ENCODE measurements at places on chromosomes 2 and 18.

- no peak for DNase-seq
These were observed 42.7 kb downstream of the RAB31 start for GRCh38 chr18:9750606-9751304.

- no peak for DNase-seq
These were observed 110.0 kb downstream of the TANC1 start for GRCh38 chr2:159078443-159078842.

DNA sequence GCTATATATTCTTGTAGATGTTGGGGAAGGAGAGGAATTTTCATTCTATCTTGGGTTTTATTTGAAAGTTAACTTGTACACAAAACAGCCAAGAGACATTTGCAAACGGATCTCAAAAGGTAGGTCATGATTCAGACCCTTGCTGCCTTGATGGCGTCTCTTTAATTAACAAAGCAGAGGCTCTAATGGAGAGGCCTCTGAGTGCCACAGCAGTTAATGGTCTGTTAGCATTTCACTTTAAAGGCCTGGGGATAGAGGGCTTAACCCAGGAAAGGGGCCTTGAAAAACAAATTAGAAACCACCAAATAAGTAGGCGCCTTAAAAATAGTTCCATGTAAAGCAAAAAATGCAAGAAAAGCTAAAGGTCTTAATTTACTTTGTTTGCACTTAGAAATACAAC is 836.9 kb upstream of the CELF4 start:
- no peak for DNase-seq

GRCh38 chr2:200310545-200310971 is 4.1 kb downstream of the SPATS2L start:
- no peak for DNase-seq

- DNase-seq: no peak
These were observed 15.8 kb downstream of the PKDCC start for GRCh38 chr2:42063431-42064171.

DNA sequence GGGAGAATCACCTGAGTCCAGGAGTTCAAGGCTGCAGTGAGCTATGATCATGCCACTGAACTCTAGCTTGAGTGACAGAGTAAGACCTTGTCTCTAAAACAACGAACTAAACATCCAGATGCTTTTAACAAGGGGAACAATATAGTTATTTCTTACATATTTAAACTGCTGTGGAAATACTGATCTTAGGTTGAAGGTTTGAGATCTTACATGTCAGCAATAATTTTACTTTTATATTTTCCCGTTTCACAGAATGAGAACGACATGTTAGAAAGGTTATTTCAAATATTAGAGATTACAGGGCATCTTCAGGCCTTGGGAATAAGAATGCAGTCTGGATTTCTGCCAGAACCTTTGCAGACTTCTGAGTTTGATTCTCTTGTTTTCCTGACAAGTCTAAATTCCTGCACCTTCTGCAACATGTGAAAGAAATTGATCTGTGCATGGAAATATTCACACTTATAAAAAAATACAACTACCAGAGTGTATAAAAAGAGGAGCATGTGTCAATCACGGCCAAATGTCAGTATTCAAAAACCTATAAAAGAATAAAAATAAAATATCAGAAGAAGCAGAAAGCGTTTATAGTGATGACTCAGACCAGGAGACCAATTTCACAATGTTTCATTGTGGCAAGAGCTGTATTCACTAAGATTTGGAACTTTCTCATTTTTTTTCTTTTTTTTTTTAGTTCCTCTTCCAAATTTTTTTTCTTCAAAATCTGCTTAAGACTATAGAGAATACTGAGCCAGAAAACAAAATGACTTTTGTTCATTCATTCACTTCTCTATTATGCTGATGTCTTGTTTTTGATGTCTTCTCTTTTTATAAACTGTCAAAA is 29.6 kb downstream of the COLEC12 start:
- DNase-seq: peak; percentile 28

- DNase-seq: no peak
These were observed 158.6 kb downstream of the HNMT start for GRCh38 chr2:138122891-138123290.

- DNase-seq: no peak
These were observed 110.3 kb upstream of the RMP24 start for GRCh38 chr18:35862119-35862640.

- no peak for DNase-seq
These were observed 67.7 kb downstream of the MCFD2 start for GRCh38 chr2:46847726-46848412.

GRCh38 chr2:11154923-11155380 is 315 bp upstream of the SLC66A3 start:
- DNase-seq: peak; percentile 24

GRCh38 chr2:177143444-177143843 is 69.2 kb upstream of the HNRNPA3 start:
- DNase-seq: no peak

- no peak for DNase-seq
These were observed 276.5 kb upstream of the ATP5MC3 start for GRCh38 chr2:175457895-175458448.

- no peak for DNase-seq
These were observed 11.8 kb downstream of the GULP1 start for GRCh38 chr2:188303363-188304031.

DNA sequence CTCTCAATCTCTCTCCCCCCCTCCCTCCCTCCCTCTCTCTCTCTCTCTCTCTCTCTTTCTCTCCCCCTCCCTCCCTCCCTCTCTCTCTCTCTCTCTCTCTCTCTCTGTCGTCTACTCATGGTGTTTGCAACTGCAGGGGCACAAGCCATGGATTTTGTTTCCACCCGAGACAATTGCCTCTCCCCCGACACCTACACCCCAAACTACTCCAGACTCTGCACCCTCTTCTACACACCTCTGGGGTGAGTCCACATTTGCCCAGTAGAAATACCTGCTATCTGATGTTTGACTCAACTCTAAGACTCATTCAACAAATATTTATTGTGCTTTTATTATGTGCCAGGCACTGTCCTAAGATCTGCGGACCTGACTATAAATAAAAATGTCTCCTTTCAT is 93.7 kb downstream of the TMEM17 start:
- no peak for DNase-seq

DNA sequence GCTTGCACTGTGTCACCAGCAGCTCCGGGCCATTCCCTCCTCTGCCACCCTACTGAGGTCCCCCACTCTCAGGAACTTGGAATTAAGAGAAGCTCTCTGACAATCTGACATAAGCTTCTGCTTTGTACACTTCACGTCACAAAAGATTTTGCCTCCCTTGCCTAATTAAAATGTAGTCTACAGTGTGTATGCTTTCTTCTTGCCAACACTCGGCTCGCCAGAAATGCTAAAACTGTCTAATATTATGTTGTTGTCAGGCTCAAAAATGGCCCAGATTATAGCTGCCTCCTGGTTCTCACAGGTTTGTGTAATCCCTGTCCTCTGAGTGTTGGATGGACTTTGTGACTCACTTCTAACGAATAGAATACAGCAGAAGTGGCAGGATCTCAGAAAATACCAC is 474.7 kb downstream of the MBD2 start:
- no peak for DNase-seq

- no peak for DNase-seq
These were observed 17.5 kb downstream of the YWHAQ start for GRCh38 chr2:9613291-9613690.

DNA sequence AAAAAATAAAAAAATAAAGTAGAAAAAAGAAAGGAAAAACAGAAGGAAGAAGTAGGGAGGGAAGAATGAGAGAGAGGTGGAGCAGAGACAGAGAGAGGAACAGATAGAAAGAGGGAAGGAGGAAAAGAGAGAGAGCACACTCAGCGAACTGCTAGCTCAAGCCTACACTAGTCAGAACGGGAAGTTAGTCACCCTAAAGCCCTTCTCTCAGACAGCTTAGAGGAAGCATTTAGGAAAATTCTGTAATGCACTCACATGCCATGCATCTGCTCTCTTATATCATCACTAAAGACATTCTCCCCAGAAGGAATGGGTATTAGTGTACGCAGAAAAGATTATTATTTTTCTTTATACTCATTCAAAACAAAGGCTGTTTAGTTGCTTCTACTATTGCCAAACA is 68.1 kb upstream of the SULT1C3 start:
- DNase-seq: no peak

DNA sequence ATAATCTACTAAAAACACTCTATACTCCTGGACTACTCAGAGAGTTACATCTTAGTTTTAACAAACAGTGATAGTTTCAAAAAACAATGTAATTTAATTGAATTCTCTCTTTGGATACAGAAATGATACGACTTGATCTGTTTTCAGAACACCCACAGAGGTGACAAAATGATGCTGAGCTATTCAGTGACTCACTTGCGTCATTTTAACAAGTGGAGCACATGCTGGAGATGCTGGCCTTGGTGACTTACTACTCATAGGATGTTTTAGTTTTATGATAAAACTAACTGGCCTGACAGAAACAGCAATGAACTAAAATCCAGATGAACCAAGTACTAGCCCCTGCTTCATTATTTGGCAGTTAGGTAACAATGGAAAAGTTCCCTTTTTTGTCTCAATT is 101.3 kb upstream of the ITGB6 start:
- no peak for DNase-seq

- no peak for DNase-seq
These were observed 72.4 kb downstream of the ID2 start for GRCh38 chr2:8754106-8754776.

GRCh38 chr2:171319164-171319810 is 114.5 kb downstream of the METTL8 start:
- DNase-seq: no peak

GRCh38 chr18:12278741-12279682 is 24.9 kb downstream of the CIDEA start:
- no peak for DNase-seq

DNA sequence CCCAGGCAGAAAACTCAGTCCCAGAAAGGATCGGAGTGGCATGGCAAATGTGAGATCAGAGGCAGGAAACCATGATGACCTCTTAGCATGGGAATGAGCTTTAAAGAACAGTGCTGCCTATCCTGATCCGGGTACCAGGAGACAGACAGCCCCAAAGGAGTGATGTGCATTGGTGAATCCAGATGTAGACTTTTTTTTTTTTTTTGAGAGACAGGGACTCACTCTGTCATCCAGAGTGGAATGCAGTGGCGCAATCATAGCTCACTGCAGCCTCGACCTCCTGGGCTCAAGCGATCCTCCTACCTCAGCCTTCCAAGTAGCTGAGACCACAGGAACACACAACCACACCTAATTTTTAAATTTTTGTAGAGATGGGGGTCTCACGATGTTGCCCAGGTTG is 122.7 kb downstream of the VAPA start:
- no peak for DNase-seq

DNA sequence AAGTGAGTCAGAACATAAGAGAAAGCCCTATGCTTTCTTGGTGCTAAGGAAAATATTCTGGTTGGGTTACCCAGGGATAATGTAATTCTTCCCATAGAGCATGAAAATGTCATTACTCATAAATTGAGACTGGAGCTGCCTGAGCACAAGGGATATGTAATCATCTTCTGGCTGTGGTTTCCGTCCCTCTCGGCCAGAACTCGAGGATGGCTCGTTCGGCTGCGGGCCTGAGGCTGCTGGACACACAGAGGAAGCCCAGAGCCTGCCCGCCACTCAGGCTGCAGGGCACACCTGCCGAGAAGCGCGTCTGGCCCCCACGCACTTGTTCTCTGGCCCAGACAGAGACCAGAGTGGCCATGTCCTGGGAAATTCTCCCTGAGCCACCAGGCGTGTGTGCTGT is 104.9 kb downstream of the ASAP2 start:
- no peak for DNase-seq

DNA sequence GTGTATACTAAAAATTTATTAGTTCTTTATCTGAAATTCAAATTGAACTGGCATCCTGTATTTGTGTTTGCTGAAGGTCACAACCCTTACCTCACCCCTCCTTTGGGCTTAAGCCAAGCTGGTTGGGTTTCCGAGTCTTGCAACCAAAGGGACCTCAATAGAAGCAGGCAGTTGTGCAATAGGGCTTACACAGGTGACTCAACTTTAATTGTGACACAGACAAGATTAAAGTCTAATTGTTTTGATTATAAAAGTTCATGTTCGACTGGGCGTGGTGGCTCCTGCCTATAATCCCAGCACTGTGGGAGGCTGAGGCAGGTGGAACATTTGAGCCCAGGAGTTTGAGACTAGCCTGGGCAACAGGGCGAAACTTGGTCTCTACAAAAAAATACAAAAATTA is 71.5 kb downstream of the RAB31 start:
- DNase-seq: no peak

- DNase-seq: no peak
These were observed 143.4 kb upstream of the GPC1 start for GRCh38 chr2:240292035-240292574.

DNA sequence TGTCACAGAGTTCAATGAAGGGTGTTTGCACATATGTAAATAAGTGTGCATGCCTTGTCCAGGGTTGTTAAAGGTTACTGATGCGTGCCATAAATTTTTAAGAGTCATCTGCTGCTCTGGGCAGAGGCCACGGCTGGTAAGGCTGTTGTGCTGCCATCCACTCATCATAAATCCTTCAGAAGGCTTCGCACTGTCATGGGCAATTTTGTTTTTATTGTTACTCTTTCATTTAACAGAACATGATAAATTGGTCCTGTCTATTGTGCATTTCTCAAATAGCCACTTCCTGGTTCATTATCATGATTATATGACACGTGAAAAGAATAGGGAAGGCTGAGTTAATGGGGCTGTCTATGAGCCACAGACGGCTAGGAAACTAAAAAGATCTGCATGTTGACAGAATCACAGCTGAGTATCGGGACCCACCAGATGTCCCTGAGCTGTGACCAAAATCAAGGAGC is 634.3 kb upstream of the SOX11 start:
- DNase-seq: no peak

GRCh38 chr2:27051902-27052645 is 606 bp downstream of the AGBL5 start:
- DNase-seq: no peak

GRCh38 chr2:65660340-65660739 is 227.9 kb upstream of the SPRED2 start:
- no peak for DNase-seq

GRCh38 chr2:68564426-68564825 is 79.0 kb upstream of the PROKR1 start:
- no peak for DNase-seq

GRCh38 chr2:134602666-134603065 is 116.1 kb downstream of the TMEM163 start:
- DNase-seq: no peak

DNA sequence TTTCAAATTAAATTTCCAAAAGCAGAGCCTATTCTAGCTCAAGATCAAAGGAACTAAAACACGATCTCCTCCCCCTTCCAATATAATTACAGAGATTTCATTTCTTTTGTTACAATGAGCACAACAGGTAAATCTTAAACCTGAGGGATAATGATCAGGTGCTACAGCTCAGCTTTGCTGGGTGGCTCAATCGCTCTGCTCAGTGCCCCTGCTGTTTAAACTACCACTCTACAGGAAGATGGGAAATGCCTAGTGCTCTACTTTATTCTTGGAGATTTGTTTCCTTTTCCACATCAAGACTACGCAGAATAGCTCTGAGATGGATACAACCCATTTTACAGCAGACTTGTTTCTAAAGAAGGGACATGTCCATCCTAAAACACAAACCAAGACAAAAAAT is 162.3 kb downstream of the TCF4 start:
- no peak for DNase-seq

Measured in SIG-M5 (cell line).